Cardiac fibroblast (primary cell): ENCODE measurements at places on chromosomes 6 and 20.

GRCh38 chr20:56542489-56543030, 9.5 kb downstream of the FAM209B start:
- no peak for DNase-seq

DNA sequence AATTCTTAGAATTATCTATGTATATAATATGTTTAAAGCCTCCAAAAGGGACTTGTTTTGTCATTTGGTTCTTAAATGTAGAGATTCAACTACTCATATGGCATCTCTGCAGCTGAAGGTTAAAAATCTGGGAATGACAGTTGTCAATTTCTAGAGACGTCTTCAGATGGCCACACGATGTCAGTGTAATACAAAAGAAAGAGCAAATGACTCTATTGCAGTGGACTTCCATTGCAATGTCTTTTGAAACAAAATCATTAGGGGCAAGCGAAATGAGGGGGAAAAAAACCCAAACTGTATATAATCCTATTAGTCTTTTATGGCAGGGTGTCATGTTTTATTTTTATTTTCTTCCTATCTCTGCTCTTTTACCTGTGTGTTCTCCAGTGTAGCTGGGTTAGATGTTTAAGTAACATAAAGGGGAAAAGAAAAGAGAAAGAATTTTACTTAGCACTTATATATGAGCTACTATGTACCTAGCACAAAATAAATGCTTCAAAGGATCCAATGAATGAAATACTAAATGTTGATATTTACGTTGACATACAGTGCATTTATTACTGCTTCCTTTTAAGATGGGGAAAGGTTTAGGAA, 26.2 kb downstream of the CCN2 start:
- peak; percentile 76 for DNase-seq

DNA sequence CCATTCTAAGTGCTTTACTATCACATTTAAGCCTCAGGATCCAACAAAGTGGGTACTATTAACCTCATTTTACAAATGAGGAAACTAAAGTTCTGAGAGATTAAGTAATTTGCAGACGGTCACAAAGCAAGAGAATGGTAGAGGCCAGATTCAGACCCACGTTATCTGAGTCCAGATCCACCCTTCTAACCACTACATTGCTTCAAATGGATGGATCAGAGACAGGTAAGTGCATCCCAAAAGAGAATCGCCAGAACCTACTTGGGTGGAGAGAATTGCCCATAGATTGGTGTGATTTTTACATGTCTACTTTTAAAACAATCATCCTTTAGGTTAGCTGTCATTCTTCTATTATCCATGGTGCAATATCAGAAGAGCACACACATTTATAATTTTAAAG, 7.1 kb downstream of the MAN1A1 start:
- no peak for DNase-seq

GRCh38 chr6:10478187-10479040, 42.7 kb upstream of the GCNT2 start:
- DNase-seq: peak; percentile 56

- DNase-seq: no peak
Measured at GRCh38 chr20:22475662-22476061, 108.7 kb downstream of the FOXA2 start.

DNA sequence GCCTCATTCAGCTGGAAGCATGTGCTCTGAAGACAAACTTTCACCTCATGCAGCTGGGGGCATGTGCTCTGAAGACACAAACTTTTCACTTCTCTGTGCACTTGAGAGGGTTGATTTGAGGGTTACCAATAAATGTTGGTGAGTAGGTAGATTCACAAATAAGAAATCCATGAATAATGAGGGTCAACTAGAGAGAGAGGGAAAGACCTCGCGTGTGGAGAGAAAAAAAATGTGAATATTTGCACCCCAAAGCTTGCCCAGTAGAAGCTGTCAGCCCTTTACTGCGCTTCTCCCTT, 43.4 kb downstream of the PSMB1 start:
- no peak for DNase-seq

DNA sequence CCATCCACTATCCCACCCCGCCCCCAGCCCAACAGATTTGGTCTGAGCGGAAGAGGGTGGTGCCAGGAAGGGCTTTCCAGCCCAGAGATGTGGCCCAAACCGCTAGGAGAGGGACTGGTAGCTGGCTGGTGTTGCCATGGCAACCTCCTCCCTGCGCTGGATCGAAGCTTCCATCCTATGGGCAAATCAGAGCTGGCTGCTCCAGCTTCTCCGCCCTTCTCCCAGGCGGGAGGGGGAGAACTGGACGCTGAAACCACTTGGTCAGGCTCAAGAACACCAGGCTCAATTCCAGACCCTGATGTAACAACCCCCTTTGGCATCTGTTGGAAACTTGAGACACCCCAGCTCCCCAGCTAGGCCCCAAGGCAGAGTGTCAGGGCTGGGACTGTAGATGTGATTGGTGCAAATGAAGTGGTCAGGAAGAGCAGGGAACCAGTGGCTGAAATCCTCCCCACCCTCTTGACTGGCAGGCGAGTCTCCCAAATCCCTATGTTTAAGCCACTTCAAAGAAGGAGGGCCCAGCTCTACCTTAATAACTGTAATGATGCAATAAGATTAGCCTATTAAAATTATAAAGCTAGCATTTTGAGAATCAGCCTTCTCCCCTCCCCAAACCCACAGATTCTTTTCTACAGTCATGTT, 4.2 kb downstream of the RIMS4 start:
- DNase-seq: peak; percentile 12

- DNase-seq: no peak
Measured at GRCh38 chr20:39853050-39853449, 836.0 kb downstream of the MAFB start.

DNA sequence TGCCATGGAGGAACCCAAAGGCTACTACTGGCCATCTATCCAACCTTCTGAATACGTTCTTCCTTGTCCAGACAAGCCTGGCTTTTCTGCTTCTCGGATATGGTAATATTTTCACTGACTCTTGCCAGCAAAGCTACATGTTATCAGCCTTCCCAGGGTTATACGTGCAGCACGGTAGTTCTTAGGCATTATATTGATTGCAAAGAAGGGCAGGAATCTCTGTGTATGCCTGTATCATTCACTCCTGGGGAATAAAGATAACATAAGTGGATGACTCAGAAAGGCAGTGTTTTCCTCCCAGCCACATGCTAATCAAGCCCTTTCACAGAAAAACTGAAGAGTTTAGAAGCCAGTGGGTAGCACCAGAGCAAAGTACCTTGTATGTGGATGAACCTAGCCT, 98.7 kb downstream of the ADGRG6 start:
- peak; percentile 42 for DNase-seq

DNA sequence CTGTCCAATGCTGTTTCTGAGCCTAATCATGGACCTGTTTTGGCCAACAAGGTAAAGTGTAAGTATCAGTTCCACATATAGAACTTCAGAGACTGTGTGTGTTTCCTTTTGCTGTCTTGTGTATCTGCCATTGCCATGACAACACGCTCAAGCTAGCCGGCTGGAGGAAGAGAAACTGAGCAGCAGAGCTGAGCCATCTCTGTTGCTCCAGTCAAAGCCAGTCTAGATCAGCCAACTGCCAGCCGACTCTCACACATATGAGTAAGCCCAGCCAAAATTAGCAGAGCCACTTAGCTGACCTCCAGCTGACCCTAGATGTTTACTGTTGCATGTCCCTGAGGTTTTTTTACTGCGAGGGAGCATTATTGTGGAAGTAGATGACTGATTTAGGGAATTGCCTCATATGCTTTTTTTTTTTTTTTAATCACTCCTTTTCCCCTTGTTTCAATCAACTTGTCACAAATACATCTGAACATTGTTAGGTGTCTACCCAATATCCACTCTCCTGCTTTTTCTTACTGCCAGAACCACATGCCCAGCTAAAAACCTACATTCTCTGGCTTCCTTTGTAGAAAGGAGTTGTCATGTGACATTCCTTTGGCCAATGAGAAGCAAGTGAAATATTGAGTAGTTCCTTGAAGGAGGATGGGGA, 304.3 kb upstream of the SUPT3H start:
- peak; percentile 18 for DNase-seq

GRCh38 chr20:50729901-50730764, 1.2 kb upstream of the PARD6B start:
- DNase-seq: no peak

DNA sequence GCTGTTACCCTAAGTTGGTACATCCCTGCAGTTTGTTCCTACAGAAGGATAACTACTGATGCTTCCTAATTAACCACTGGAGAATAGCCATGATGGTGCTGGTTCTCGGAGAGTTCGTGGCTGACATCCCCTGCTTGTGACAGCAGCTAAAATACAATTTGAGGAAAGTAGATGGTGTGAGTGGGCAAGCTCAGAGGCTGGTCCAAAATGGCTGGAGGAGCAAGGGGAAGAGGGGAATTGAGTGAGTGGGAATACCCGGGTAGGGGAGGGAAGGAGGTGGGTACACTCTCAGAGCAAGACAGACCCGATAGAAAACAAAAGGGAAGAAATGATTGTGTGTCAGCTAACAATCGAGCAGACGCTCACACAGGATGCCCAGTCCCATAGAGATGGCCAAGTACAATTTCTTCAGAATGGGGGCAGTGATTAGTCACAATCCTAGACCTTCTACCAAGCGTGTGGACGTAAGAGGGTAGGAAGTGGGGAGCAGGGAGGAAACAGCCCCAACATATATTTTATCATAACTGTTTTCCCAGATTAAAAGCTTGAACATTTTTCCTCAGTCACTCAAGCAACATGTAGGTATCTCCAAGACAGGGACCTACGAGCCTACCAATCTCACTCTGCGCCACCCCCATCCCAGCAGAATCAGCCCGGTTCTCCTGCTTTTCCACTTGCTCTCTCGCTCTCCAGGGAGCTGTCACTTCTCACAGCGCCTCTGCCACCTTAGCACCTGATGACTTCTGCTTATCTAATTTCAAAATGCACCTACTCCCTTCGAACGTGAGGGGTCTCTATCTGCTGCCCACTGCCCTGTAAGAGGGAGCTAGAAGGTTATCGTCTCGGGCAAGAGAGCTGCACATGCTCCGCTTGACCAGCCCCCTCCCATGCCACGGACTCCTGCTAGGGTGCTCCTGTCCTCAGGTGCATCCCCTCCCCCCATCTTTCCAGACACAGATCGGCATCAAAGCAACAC, 26.2 kb downstream of the RIPOR2 start:
- no peak for DNase-seq

- peak; percentile 25 for DNase-seq
Measured at GRCh38 chr20:64053841-64054661, 4.6 kb upstream of the SOX18 start.

DNA sequence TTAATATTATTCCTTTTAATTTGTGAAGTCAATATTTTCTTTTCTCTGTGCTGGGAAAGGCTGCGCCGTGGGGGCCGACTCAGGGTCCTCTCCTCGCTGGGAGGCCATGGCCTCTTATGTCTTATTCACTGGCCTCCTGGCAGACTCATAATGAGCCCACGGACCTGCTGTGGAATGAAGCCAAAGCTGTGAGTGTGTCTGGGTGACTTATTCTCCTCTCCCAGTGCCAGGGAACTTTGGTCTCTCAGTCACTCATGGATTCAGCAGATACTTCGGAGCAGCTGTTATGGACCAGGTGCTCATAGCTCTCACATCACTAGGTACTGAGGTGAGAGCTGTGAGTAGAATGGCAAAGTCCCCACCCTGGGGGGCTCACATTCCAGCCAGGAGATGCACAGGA, 297.6 kb downstream of the CDH26 start:
- peak; percentile 59 for DNase-seq

DNA sequence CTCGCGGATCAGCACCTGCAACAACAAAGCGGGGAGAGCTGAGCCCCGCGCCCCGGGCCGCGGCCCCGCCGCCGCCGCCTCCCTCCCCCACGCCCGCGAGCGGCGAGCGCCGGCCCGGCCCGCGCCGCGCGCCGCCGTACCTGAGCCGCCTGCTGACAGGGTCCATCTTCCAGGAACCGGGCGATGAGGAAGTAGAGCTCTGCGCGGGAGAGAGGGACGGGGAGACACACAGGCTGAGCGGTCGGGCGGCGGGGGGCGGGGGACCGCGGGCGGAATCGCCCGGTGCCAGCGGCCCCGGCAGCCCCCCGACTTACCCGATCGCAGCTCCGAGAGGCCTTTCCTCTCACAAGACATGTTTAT, 359 bp downstream of the PHIP start:
- DNase-seq: no peak

DNA sequence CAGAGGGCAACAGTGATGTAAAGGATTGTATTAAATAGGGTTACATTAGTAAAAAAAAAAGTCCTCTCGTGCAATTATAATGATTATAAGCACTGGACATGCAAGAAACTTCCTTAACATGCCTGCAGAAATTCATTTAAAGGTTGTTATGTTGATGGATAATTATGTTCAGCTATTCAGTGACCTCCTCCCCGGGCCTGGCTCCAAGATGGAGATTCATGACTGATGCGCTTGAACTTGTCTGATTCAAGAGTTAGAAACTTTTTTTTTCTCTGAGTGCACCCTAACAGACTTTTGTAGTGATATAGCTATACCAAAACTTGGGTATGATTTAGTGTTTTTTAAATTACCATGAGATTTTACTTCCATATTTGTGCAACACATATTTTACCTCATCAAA, 1170.0 kb upstream of the CITED2 start:
- no peak for DNase-seq

- no peak for DNase-seq
Measured at GRCh38 chr6:90304308-90304707, 7.7 kb upstream of the BACH2 start.

DNA sequence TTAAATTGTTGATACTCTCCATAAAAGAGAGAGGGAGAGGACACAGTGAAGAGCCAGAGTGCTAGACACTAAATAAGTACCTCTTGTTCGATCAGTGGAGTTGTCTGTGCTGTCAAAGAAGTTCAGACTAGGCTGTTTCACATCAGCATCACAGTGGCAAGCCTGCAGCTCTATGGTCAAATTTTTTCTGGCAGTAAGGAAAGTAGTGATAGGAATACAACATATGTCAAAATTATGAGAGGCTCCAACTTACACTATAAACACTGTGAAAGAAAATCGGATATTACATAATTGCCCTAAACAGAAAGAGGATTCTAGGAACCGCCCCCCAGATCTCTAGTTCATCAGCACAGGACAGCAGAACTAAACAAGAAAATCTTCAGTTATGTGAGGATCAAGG, 23.1 kb downstream of the DNAH8 start:
- DNase-seq: no peak

DNA sequence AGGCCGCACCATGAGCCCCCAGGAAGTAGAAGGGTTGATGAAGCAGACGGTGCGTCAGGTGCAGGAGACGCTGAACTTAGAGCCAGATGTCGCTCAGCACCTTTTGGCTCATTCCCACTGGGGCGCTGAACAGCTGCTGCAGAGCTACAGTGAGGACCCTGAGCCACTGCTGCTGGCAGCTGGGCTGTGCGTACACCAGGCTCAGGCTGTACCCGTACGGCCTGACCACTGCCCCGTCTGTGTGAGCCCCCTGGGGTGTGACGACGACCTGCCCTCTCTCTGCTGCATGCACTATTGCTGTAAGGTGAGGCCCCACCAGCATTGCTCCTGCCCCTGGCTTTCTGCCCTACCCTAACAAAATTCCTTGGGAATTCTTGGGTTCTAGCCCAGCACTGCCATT, 13.1 kb downstream of the DNPH1 start:
- no peak for DNase-seq

GRCh38 chr6:156963712-156964700, 186.8 kb downstream of the ARID1B start:
- peak; percentile 56 for DNase-seq

GRCh38 chr6:32196682-32197616, 4.5 kb upstream of the GPSM3 start:
- DNase-seq: peak; percentile 28
